Stimulated activated CD4-positive, alpha-beta T cell treated with anti-CD3 and anti-CD28 coated beads, TNF-alpha, amount 100 ng/mL, for 1 hour (primary cell): ENCODE measurements at places on chromosomes 1 and 21.

- DNase-seq, result no peak
Measured at GRCh38 chr1:55679971-55680370, 464.8 kb upstream of the USP24 start.

DNA sequence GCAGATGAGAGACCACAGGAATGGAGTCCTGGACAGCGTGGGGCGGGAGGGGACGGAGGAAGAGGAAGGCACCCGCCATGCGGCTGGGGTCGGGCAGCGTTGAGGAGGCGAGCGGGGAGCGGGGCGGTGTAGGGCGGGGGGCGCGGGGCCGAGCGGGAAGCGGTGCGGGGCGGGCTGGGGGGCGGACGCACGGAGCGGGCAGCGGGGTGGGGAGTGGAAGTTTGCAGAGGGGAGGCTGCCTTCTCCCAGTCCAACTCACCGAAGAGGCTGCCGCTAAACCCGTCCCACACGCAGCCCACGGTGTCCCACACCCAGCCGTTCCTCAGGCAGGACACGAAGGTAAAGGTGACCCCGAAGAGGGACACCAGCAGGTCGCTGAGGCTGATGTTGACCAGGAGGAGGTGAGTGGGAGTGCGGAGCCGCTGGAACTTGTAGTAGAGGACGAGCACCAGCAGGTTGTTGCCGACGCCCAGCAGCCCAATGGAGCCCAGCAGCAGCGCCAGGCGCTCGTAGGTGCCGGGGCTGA is 483 bp downstream of the CHML start:
- no peak for DNase-seq

GRCh38 chr1:28199328-28200233 is 23.1 kb upstream of the PTAFR start:
- DNase-seq, result no peak

GRCh38 chr1:2378441-2378851 is 12.9 kb downstream of the MORN1 start:
- DNase-seq, result no peak

GRCh38 chr1:30111431-30111830 is 612.0 kb downstream of the MATN1 start:
- no peak for DNase-seq

DNA sequence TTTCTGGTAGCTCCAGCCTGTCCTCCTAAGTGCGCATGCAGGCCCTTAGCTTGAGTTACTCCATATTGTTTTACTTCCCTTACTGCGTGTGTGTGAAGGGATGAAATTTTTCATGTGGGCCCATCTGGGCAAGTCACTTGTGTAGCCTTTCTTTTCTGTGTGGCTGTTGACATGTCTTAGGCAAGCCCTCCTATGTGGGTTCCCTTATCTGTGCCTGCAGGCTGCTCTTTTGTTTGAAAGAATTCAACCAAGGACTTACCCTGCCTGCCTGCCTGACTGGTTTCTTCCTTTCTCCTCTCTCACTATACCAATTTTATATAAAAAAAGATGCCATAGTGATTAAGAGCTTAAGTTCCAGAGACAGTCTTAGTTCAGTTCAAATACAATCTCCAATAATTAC is 249.3 kb downstream of the ATG4C start:
- no peak for DNase-seq

DNA sequence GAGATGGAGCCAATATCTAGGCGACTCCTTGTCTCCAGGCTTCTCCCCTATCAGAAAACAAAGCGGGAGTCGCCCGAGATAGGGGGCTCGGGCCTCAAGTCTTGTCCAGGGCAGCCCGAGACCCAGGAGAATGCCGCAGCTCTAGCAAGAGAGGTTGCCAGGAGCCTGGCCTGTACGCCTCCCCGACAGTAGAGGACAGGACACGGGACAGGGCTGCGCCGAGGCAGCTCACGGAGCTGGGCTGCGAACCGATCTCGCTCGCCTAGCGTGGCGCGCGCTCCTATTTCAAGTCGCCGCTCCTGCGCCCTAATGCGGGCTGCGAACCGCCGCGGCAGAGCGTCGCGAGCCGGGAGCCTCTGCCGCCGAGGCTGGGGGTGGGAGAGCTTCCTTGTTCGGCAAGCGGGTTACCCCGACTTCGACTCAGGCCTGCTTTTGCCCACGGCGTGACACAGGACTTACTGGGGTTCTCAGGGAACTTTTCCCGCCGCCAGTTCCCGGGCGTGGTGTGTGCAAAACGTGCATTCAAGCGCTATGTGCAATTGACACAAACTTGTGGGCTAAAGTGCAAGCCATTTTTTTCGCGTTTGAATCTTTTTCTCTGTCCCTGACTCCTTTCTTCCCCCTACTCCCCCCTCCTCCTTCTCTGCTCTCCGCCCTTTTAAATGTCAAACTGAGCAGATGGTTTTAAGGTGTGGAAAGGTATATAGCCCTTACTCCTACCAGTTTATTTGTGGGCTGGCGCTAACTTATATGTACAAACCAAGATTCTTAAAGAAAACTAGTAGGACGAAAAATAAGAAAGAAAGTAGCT is 2.4 kb upstream of the PROX1 start:
- no peak for DNase-seq

DNA sequence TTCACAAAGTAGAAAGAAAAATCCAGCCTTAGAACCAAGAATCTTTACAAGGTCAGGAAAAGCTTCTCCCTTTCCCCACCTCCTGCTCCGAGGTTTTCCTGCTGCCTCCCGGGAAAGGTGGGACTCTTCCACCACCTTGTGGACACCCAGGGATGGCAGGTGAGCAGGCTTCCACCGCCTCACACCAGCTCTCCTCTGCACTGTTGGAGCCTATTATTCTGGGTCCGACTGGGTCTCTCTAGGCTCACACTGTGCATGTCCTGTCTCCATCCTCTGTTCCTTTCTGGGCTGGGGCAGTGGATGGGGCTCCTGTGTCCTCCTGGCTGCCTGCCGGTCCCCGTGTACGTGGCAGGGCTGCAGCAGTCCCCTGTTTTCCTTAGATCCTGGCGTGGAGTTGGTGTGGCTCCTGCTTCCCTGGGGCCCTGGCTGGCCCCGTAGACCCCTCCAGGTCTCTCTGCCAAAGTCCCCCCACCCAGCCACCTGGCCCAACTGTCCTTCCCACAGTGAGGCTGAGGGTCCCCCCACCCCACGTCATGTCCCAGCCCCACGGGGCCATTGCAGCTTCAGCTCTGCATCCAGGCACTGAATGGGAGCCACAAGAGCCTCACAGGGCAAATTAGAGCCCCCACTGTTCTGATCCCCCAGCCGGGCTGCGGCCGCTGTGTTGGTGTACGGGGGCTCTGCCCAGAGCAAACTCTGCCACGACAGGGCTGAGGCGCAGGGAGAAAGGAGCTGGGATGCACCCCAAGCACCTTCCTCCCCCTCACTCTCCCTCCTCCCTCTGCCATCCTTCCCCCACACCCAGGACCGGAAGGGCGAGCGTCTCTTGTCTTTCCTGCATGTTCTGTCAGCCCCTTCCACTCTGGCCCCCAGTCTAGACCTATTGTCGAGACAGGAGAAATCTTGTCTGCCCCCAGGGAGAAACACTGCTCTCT is 3.3 kb upstream of the SLC45A1 start:
- peak; percentile 14 for DNase-seq

- no peak for DNase-seq
Measured at GRCh38 chr1:45886229-45886628, 82.8 kb downstream of the MAST2 start.

GRCh38 chr1:181398544-181398943 is 84.8 kb upstream of the CACNA1E start:
- DNase-seq, result no peak

- no peak for DNase-seq
Measured at GRCh38 chr1:243268751-243269460, 13.1 kb downstream of the SDCCAG8 start.

- no peak for DNase-seq
Measured at GRCh38 chr1:86756062-86756406, 51.7 kb downstream of the SH3GLB1 start.

- no peak for DNase-seq
Measured at GRCh38 chr1:12220890-12221289, 8.9 kb upstream of the VPS13D start.

DNA sequence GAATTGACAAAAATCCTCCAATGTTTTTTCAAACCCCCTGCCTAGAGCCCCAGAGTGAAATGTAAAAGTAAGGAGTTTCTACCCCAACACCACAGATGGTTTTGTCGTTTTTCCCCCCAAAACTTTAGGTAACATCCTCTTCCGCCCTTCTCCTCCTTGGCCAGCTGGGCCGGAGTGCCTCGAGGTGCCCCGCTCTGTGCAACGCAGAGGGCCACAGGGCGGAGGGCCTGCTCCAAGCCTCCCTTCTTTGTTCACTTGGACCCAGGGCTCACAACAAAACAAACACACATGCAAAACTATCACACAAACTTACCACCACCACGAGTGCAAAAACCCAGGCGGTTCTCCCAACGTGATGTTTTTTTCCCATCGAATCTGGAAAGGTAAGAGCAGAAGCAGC is 1.9 kb downstream of the SSBP3 start:
- DNase-seq, result no peak

- DNase-seq, result no peak
Measured at GRCh38 chr1:197063212-197063611, 3.8 kb downstream of the F13B start.

DNA sequence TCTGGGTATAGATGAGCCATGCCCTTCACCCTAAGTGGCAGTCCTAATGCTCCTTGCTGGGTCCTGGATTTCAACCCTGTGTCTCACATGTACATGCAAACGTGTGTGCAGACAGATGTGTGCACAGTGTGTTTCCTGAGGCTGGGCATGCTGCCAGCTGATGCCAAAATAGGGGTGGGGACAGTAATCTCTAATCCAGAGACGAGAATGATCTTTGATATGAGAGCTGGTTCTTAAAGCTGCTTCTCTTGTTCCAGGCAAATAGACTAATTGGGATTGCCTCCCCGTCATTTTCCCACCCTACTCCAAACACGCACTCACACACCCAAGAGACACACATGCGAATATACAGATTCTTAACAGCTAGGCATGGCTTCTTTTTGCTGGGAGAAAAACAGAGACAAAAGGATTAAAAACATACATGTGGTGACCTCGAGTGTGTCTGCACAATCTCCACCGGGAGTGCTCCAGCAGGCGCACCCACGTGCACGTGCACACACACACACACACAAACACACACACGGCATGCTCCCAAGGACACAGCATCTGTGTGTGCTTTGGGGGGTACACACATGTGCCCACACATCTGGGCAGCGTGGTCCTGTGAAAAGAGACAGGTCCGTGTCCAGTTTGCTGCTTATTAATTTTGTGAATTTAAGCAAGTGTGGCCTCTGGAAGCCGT is 102.1 kb upstream of the ZBTB40 start:
- DNase-seq, result no peak

DNA sequence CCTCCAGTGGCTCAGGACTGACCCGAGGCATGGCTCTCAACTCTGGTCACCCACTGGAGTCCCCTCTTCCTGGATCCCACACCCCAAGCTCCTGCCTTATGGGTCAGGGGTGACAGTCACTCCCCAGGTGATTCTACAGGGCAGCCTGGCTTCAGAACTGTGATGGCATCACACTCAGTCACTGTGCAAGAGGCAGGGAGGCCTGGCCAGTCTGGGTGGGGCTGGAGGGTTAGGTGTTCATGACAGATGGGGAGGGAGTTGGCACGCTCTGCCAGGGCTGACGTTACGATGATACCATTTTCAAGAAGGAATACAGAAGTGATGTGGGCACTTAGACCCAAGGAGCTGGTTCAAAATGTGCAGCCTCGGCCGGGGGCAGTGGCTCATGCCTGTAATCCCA is 25.2 kb upstream of the ABCG1 start:
- DNase-seq, result no peak

DNA sequence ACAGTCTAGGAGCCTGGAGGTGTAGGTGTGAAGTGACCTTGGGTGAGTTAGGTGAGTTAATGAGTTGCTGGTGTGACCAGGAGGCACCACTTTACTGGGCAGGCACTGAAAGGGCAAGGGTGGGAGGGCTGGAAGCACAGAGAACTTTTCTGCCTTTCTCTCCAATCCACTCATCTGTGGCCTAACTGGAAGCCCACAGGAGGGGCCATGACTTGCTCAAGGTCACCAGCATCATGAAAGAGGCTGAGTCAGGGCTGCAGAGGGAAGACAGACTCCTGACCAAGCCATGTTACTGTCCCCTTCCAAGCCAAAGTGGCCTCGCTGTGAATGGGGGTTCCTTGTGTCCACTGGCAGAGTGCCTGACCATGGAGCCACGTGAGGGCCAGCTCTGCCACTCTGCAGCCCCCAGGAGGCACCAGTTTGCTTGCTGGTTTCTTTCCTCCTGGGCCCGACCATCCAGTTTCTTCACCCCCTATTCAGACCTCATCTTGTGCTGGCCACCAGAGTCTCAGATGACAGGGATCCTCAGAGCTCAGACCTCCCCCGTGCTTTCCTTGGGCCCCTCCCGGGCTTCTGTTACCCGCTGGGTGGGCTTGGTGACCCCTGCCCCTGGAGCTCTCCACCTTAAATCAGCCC is 4.3 kb upstream of the BSND start:
- DNase-seq, result no peak

DNA sequence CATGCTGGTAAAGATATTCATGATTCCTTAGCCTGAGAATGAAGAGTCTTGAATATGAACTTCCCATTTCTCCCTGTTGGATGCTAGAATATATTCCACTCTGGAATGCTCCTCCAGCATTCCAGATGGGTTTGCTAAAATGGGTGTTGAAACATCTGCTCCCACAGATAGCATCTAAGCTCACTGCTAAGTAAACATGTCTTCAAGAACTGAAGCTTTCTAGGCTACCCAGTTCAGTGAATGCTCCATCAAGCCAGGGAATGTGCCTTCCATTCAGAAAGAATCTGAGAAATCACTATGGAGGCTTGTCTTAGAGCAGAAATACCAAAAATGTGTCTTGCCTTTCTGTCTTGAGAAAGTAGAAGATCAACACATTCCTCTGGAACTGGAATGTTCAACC is 81.1 kb downstream of the TNFSF18 start:
- DNase-seq, result no peak
